ENCODE measurements at places on chromosomes 5 and 9.

GRCh38 chr9:121840838-121841760 is 189.7 kb downstream of the DAB2IP start:
- DNase-seq = no peak
- no peaks in the 10 kb centered on the region for H3K27me3 ChIP-seq
- no peak overlapping the region for H3K4me3 ChIP-seq
- no peaks in the 10 kb centered on the region for H3K36me3 ChIP-seq

- no peak for DNase-seq
- H3K4me3 ChIP-seq = no peak overlapping the region
- H3K27ac ChIP-seq = no peak overlapping the region
These were observed 51.9 kb upstream of the NEK6 start for GRCh38 chr9:124205686-124206352.

DNA sequence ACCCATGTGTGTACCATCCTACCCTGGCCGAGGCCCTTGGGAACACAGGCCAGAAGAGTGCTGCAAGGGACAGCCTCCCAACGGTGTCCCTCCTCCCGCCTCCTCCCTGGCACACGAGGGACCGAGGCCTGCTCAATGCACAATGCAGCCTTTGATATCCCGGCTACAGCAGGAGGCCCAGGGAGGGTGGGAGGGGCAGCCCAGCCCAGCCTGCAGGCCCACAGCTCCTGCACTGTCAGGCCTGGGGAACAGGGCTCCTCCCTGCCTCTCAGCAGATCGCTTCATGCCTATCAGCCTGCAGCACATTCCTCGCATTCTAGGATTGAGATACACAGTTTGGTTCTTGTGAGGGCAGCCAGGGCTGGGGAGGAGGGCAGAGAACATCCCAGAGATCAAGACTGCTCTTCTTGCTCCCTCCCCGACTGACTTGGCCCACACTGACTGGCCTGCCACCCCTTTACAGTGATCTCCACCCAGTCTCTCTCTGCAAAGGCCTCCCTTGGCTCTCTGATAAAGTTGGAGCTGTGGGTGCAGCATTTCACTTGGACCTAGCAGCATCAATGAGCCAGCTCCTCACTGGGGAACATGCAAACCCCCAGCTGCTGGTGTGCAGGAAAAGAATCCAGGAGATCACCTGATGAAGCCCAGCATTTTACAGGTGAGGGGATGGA is at the start of gene SH3TC2:
Gene SH3TC2, minus strand, starts transcription at position 46 of the 671 bp plus-strand sequence. Its CDS starts 40 bp downstream, at position 6.
- DNase-seq = peak; percentile 83
- no peak within 1 kb of the TSS for H3K4me3 ChIP-seq
- peaks cover 24% of the 10 kb centered on the region for H3K4me1 ChIP-seq
- H3K27ac ChIP-seq = peak within 1 kb of the TSS; percentile 72
- H3K36me3 ChIP-seq = no peaks in the 10 kb centered on the region

DNA sequence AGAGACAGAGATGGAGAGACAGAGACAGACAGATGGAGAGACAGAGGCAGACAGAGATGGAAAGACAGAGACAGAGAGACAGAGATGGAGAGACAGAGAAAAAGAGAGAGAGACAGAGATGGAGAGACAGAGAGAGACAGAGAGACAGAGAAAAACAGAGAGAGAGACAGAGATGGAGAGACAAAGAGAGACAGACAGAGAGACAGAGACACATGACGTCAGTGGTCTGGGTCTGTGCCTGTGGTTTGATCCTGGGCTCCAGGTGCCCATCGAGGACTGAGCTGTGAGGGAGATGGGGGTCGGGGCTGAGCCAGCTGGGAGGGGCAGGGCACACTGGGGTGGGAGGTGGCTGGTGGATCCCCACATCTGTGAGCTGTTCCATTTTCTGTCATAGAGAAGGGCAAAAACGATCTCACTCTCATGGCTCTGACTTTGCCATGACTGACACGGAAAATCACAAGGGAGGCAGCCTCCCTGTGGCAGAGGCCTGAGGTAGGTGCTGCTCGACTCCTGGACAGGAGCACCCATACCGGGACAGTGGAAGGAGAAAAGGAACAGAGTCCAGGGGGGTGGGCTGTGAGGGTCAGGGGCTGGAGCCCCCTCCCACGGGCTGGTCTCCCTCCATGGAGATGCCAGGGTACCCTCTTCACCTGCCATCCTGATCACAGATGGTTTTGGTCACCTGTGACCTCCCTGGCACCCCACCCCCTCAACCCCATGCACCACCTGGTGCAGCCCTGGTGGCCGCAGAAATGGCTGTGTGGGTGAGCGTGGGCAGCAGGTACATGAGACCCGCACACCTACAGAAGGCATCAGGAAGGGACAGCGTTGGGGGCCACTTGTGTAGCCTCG is 28.8 kb downstream of the GLT6D1 start:
- H3K4me1 ChIP-seq = no peaks in the 10 kb centered on the region
- H3K27ac ChIP-seq = no peak overlapping the region
- H3K4me3 ChIP-seq = no peak overlapping the region
- DNase-seq = no peak
- no peaks in the 10 kb centered on the region for H3K36me3 ChIP-seq

GRCh38 chr5:142141463-142141862 is 32.9 kb downstream of the NDFIP1 start:
- H3K27me3 ChIP-seq = no peaks in the 10 kb centered on the region
- no peaks in the 10 kb centered on the region for H3K4me1 ChIP-seq
- no peak overlapping the region for H3K27ac ChIP-seq
- H3K36me3 ChIP-seq = peaks cover 44% of the 10 kb centered on the region
- no peak overlapping the region for H3K4me3 ChIP-seq
- DNase-seq = no peak

- H3K27me3 ChIP-seq = no peaks in the 10 kb centered on the region
- H3K4me3 ChIP-seq = no peak overlapping the region
- peaks cover 25% of the 10 kb centered on the region for H3K4me1 ChIP-seq
- peak; percentile 79 for DNase-seq
- H3K36me3 ChIP-seq = no peaks in the 10 kb centered on the region
These were observed 9.1 kb downstream of the ENHO start for GRCh38 chr9:34513567-34514214.

- H3K27me3 ChIP-seq = no peaks in the 10 kb centered on the region
- no peak for DNase-seq
- H3K4me3 ChIP-seq = no peak overlapping the region
These were observed 45.9 kb downstream of the C9orf50 start for GRCh38 chr9:129574911-129575585.

DNA sequence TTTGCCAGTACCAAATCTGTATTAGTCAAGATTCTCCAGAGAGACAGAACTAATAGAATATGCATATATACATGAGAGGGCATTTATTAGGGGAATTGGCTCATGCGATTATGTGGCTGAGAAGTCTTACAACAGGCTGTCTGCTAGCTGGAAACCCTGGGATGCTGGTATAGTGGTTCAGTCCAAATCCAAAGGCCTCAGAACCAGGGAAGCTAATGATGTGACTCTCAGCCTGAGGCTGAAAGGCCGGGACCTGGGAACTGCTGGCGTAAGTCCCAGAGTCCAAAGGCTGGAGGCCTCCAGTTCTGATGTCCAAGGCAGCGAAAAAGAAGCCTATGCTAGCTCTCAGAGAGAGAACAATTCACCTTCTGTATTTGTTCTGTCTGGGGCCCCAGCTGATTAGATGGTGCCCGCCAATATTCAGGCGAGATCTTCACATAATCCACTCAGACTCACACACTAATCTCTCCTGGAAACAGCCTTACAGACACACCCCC is 84.1 kb downstream of the KIAA1958 start:
- no peak overlapping the region for H3K4me3 ChIP-seq
- no peak for DNase-seq
- no peaks in the 10 kb centered on the region for H3K27me3 ChIP-seq
- no peaks in the 10 kb centered on the region for H3K4me1 ChIP-seq
- H3K27ac ChIP-seq = no peak overlapping the region

DNA sequence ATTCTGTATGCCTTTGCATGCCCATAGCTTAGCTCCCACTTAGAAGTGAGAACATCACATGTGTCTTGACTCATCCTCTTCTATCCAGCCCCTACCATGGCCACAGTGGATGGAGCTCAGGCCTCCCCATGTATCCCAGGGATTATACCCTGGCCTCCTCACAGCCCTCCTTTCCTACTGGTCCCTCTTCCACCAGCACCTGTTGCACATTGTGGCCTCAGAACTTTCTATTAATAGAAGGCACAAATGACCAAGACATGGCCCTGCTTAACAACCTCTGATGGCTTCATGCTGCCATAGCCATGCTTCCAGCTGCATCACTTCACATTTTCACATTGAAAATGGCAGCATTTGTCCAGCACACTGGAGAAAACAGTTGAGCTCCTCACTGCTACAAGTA is 315.4 kb downstream of the CDK5RAP2 start:
- H3K4me1 ChIP-seq = no peaks in the 10 kb centered on the region
- no peaks in the 10 kb centered on the region for H3K36me3 ChIP-seq
- no peak for DNase-seq
- no peak overlapping the region for H3K27ac ChIP-seq

GRCh38 chr5:73859696-73860095 is 233.7 kb downstream of the ARHGEF28 start:
- no peak overlapping the region for H3K4me3 ChIP-seq
- no peaks in the 10 kb centered on the region for H3K27me3 ChIP-seq
- no peak for DNase-seq
- H3K36me3 ChIP-seq = no peaks in the 10 kb centered on the region
- H3K27ac ChIP-seq = no peak overlapping the region

DNA sequence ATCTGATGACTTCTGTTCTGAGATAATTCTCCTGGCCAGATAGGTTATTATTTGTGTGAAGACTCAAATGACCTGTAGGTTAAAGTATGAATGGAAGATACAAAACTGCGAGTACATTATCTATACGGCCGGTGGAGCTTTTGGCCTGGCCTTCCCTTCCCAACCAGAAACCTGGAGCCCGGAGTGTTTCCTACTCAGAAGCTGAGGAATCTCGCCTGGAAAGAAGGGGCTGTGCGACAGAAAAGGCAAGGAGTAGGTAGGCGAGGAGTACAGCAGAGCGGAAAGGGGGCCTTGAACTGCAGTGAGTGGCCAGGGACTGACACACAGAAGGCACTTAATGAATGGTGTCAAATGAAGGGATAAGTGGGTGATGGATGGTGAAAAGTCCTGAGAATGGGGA is 34.6 kb downstream of the ANGPTL2 start:
- DNase-seq = no peak
- H3K4me1 ChIP-seq = no peaks in the 10 kb centered on the region
- H3K4me3 ChIP-seq = no peak overlapping the region
- no peaks in the 10 kb centered on the region for H3K36me3 ChIP-seq

- no peaks in the 10 kb centered on the region for H3K4me1 ChIP-seq
- no peak for DNase-seq
- H3K4me3 ChIP-seq = no peak overlapping the region
- no peaks in the 10 kb centered on the region for H3K36me3 ChIP-seq
- no peak overlapping the region for H3K27ac ChIP-seq
These were observed 169.9 kb downstream of the EFNA5 start for GRCh38 chr5:107500840-107501239.

DNA sequence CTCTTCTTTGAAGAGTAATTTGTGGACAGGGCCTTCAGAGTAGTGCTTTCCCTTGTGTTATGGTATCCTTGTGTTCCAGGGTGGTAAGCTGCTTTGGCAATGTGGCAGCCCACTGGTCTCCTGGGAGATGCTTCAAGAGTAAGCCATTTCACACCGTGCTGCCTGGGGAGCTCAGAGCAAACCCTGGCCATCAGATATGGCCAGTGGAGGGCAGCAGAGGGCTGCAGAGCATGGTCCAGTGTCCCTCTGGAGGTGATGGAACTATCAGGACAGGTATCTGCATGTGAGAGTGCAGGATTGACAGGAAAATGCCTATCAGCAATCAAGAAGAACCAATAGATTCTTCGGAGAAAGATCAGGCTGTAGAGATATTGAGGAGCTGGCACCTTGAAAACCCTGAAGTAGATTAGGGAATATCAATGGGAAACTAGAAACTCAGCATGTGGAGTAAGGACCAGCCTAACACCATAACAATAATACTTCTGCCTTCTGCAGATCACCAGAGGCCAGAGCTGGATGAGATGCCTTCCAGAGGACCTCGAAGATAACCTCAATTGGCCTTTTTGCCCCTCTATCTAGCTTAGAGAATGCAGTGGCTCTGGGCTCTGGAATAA is 90.8 kb downstream of the PLPPR1 start:
- peak; percentile 70 for DNase-seq
- H3K4me1 ChIP-seq = no peaks in the 10 kb centered on the region

DNA sequence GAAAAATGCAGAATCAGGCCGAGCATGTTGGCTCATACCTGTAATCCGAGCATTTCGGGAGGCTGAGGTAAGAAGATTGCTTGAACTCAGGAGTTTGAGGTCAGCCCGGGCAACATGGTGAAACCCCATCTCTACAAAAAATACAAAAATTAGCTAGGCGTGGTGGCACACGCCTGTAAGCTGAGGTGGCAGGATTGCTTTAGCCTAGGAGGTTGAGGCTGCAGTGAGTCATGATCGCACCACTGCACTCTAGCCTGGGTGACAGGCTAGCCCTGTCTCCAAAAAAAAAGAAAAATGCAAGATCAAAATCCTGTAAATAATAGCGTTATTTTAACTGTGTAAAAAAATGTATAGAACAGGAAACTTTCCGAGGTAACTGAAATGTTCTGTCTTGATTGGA is 39.4 kb downstream of the RNF44 start:
- H3K4me1 ChIP-seq = no peaks in the 10 kb centered on the region
- peaks cover 84% of the 10 kb centered on the region for H3K36me3 ChIP-seq
- H3K4me3 ChIP-seq = no peak overlapping the region
- DNase-seq = no peak
- no peaks in the 10 kb centered on the region for H3K27me3 ChIP-seq

All from cardiac muscle cell (in vitro differentiated cells and primary cell).